ENCODE measurements at places on chromosomes 7 and 10.

- peak; percentile 25 for DNase-seq
These were observed 278.8 kb downstream of the CACNA2D1 start for GRCh38 chr7:82164813-82165212.

- peak; percentile 76 for DNase-seq
These were observed at the start of gene DYNC1I1 for GRCh38 chr7:95772298-95772770. Gene DYNC1I1, plus strand, starts transcription at chr7:95772554. Its CDS starts 32,176 bp downstream, at chr7:95804730.

GRCh38 chr10:55800602-55801352, 560.3 kb downstream of the ZWINT start:
- no peak for DNase-seq

GRCh38 chr10:32273336-32273735, 73.6 kb downstream of the EPC1 start:
- no peak for DNase-seq

- DNase-seq, result peak; percentile 32
These were observed 215.7 kb downstream of the HTR7 start for GRCh38 chr10:90642136-90642535.

- no peak for DNase-seq
These were observed 14.1 kb upstream of the MYPN start for GRCh38 chr10:68095153-68095552.
